Hematopoietic multipotent progenitor cell (in vitro differentiated cells): ENCODE measurements at places on chromosomes 7 and 10. TPM values are rescaled to one million over a fixed set of nuclear protein-coding genes. Genes with fewer than 3 reads are reported as not detected.

GIMAP4 gene
- total RNA-seq, result 1.3 TPM

TFAM gene
- 30.2 TPM for total RNA-seq

IRF5 gene
- 76.5 TPM for total RNA-seq

UTF1 gene
- total RNA-seq, result under 0.01 TPM

LRRTM3 gene
- not detected for total RNA-seq

COG5 gene
- total RNA-seq, result 15.1 TPM

PTPRN2 gene
- total RNA-seq, result 0.27 TPM

UBE2H gene
- 29.9 TPM for total RNA-seq

DGKI gene
- total RNA-seq, result under 0.01 TPM

DCLRE1C gene
- total RNA-seq, result 12.9 TPM

CRTAC1 gene
- total RNA-seq, result not detected

CLRN3 gene
- not detected for total RNA-seq

GPR26 gene
- total RNA-seq, result under 0.01 TPM

DLG5 gene
- total RNA-seq, result 9.2 TPM

TBXAS1 gene
- total RNA-seq, result 121 TPM

TMEM176A gene
- total RNA-seq, result 2.4 TPM

DNA sequence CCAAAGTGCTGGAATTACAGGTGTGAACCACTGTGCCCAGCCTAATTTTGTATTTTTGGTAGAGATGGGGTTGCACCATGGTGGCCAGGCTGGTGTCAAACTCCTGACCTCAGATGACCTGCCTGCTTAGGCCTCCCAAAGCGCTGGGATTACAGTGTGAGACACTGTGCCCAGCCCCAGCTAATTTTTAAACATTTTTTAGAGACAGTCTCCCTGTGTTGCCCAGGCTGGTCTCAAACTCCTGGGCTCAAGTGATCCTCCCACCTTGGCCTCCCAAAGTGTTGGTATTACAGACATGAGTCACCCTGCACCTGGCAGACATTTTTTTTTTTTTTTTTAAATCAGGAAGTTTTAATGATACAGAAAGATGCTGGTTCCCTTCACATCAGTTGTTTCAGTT lies 15.5 kb downstream of the DENND10 start:
- no peak for DNase-seq

DNA sequence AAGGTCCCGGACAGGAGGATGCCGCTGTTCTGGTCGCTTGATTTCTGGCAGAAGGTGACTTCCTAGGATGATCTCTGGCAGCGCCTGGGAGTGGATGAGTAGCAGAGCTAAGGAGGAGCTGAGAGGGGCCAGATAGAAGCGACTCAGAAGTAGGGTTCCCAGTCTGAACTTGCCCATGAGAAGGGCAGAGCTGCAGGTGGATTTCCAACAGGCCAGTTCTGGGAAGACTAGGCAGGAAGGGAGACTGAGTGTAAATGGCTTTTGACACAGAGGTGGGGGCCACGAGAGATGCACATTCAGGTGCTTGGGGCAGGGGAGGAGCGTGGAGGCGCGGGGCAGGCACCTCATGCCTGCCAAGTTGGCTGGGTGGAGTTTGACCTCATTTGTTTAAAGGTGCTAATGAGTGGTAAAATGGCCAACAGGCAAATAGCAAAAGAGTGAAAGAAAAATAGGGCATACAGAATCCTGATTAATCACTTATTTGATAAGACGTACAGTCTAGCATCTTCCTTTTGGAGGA lies 58.8 kb downstream of the SHH start:
- no peak for DNase-seq

DNA sequence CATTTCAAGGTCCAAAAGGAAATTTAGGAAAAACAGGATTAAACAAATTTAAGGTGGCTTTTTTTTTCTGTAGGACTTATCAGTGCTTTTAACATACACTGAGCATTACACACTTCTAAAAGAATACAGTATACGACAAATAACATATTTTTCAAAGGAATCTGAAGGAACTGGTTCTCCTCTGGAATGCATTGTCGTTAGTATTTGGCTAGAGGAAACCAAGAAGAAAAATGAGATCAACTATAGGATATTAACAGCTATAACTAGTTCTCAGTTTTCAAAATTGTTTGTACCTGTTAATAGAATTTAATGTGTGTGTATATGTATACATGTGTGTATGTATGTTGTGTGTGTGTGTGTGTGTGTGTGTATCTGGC lies 50.1 kb upstream of the ADAM12 start:
- DNase-seq, result no peak

GRCh38 chr10:86091216-86091615 lies 275.4 kb downstream of the GRID1 start:
- no peak for DNase-seq

DNA sequence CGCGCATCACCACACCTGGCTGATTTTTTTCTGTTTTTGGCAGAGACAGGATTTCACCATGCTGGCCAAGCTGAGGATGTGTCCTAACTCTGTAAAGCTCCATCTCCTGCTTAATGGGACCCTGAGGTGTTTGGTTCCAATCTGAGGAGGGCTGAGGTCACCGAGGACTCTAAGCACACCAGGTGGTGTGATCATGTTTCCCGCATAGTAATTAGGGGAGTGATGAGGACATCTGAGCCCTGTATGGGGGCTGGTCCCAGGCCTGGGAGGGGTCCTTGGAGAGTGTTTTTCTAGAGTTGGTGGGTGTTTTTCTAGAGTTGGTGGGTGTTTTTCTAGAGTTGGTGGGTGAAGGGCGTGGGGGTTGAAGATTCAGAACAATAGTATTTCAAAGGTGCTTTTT lies 3.0 kb upstream of the ABHD11 start:
- DNase-seq, result no peak

- DNase-seq, result no peak
Measured at GRCh38 chr7:70421319-70421718, 710.6 kb upstream of the GALNT17 start.

GRCh38 chr7:136912339-136912738 lies 43.9 kb downstream of the CHRM2 start:
- no peak for DNase-seq

DNA sequence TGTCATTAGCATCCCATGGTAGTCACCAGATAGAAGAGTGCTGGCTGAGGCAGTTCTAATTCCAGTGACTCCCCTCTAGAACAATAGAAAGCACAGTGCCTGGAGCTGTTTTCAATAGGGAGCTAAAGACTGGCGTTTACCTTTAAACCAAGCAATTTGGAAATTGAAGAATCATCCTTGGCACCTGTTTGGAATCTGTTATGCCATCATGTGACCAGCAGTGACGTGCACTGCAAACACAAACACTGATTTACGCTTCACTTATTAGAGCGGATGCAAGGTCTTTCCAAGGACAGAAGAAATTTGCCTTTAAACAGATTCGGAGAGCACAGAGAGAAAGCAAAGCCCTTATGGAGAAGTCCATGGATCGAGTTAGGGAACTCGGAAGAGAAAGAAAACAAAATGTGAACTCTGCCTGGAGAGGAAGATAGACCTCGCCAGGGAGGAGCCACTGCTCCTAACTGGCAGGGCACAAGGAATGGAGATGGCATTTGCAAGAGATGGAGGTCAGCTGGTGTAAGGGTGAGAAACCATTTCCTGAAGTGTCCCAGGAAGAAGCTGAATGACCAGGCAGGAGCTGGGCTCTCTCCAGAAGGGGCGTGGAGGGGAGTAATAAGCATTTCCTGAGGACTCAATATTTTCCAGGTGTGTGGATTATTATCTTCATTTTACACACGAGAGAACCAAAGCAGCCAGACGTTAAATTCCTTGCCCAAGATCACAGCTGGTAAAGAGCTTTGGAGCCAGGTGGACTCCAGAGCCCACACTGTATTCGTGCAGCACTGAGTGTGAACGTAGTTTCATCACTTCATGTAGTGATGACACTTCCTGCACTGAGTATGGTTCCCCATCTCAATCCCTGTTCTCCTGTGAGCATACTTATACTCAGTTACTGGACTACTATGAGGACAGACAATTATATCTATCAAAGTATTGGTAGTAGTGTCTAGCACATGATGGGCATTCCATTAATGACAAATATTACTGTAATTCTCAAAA lies 97.7 kb downstream of the CUBN start:
- no peak for DNase-seq

DNA sequence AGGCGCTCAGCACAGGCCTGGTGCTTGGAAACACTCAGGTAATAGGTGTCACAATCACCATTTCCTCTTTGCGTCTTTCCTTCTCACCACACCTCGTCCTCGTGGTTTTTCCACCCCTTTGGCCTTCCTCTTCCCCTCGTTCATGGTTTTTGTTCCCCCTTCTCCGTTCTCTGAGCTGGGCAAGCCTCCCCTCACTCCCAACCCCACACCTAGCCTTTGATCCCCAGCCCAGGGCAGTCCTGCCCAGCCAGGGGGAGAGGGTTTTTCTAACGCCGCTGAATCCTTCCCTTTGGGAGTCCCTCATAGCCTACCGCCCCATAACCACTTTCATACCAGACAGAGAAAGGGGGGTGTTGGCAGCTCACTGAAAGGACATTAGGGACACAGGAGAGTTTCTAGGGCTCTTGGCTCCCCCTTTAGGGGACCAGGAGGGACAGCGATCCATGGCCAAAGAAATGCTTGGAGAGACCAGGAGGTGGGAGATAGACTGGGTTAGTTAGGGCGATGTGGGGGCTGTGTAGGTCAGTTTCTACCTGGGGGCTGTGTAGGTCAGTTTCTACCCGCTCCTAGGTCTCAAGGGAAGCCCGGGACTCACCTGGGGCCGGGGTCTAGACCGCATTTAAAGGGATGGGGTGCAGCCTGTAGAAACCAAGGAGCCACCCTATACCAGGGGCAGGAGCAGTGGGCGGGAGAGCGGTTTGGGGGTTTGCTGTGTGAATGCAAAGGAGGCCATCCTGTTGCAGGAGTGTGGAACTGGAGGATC lies 1.4 kb downstream of the EPHB4 start:
- DNase-seq, result peak; percentile 45

DNA sequence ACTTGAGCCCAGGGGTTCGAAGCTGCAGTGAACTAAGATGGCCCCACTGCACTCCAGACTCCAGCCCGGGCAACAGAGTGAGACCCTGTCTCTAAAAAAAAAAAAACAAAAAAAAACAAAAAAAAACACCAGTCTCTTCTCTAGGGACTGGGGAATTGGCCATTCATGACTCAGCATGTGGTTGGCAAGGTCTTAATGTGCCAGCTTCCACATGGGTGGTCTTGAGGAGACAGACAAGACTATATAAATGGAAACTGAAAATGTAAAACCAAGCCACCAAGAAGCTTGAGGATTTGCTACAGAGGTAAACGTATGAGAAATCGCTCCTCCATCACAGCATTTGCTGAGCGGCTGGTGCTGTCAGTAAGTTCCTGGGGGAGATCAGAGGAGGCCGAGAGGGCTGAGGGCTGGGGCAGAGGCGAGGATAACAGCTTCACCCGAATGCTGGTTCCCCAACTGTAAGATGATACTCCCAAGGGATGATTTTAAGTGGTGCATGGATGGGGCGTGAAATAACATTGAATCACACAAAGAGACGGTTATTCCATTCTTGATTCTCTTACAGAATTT lies 128.7 kb downstream of the C10orf105 start:
- DNase-seq, result peak; percentile 21

GRCh38 chr7:66429498-66430163 lies 199.1 kb upstream of the KCTD7 start:
- no peak for DNase-seq

DNA sequence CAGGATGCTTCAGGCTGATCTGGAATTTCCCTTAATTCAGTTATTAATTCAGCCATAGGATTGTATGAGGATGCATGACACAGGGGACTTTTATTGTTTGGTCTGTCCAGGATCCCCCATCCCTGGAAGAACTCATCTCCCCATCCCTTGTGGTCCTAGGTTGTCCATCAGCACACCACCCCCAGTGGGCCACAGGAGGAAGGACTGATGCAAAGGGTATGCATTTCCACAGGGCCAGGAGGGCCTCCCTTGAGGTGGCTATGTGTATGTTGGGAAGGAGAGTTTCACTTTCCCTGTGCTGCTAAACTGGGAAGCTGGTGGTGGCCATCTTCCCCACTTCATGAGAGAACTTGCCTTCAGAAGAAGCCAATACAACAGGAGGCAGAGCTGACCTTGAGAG lies 44.6 kb upstream of the GRB10 start:
- no peak for DNase-seq

- no peak for DNase-seq
Measured at GRCh38 chr7:17371671-17372524, 73.4 kb downstream of the AHR start.

GRCh38 chr7:28536259-28536658 lies 123.9 kb downstream of the CREB5 start:
- DNase-seq, result no peak

DNA sequence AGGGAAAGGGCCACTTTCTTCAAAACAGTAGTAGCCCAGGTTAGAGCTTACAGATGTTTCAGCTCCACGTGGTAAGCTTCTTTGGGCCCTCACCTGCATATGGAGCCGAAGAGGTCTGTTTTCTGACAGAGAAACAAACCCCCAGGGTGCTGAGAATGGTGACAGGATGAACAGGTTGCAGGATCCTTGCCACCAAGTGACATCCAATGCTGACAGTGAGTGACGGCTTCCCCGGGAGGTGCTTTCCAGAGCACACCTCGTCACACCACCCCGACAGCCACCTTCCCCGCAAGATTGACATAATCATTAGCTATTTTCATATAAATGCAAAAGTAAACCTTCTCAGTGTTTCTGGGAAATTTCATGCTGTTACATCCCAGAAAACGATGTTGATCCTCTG lies 109.3 kb upstream of the BTBD16 start:
- DNase-seq, result no peak

- DNase-seq, result no peak
Measured at GRCh38 chr7:117118579-117119180, 165.4 kb downstream of the ST7 start.

GRCh38 chr7:117165656-117166055 lies 157.2 kb downstream of the WNT2 start:
- DNase-seq, result no peak

DNA sequence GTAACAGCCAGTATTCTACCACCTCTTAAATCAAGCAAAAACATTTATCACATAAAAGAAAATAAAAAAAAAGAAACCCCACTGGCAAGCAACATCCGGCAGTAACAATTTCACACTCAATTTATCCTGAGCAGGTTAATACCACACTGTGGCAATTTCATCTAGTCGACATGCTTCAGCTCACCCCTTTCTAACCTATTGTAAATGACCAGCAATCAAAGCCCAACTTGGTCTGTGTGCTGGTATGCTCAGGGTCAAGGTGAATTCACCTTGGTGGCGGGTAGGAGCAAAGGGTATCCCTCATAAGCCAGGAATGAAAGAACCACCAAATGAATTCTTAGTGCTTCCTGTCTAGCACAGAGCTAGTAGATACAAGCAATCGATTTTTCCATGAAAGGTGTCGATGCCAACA lies 109.1 kb upstream of the AFAP1L2 start:
- no peak for DNase-seq

GRCh38 chr10:29613791-29614190 lies 21.0 kb downstream of the SVIL start:
- no peak for DNase-seq

- DNase-seq, result no peak
Measured at GRCh38 chr10:57880446-57881227, 387.1 kb downstream of the IPMK start.

- no peak for DNase-seq
Measured at GRCh38 chr10:34168439-34168838, 646.7 kb downstream of the PARD3 start.
